G401 (cell line): ENCODE measurements at places on chromosomes 11 and 22.
A peak's percentile ranks its signal among the peaks of the same experiment; 100 is the strongest.

DNA sequence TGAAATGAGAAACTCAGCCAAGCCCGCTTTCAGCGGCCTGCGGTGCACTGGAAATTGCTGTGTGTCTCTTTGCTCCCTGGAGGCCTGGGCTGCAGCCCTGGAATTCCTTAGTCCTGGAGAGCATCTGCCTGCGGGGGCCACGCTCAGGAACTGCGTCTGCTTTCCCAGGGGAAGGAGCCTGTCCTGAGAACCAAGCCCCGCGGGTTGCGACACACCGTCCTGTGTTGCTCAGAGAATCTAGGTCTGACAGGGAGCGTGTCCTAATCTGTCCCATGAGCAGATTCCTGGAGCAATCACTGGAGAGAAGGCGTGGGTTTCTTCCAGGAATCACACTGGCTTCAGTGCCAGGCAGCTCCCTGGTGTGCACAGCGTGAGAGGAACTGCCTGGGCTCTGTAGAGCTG, 708.1 kb downstream of the BRD1 start:
- no peak for DNase-seq

DNA sequence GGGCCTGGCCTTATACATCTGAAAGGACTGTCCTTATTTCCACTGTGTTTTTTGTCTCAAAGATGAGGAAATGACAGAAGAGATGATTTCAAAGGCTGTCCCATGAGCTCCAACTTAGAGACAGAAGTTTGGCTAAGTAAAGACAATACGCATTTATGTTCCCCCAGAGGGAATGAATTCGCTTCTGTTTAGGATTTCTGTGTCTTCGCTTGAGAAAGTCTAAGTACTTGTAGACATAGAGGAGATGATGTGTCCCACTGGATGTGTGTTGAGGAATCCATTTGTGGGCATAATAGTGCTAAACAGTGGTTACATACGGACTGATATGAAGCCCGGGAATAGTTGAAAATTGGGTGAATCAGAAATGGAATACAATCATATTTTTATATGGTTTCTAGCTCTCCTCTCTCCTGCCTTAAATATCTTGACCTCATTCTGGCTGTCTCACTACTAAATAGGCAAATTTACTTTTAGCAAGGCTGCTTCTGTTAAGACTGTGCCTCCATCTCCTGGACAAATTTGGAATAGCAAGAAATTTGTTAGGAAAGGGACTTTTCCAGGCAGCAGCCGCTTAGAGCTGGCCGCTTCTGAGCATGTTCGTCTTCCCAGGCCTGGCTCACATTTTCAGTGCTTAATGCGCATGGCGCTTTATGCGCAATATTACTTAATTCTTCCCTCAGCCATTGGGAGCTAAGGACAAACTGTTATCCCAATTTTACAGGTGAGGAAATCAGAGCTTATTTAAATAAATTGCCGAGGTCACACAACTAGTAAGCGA, 1.9 kb upstream of the PEX26 start:
- DNase-seq = peak; percentile 96

- no peak for DNase-seq
Observed at GRCh38 chr22:33461698-33462434, 403.7 kb upstream of the SYN3 start.

GRCh38 chr11:15710580-15711275, 596.0 kb downstream of the INSC start:
- no peak for DNase-seq

GRCh38 chr22:37522482-37522881, 3.3 kb upstream of the CARD10 start:
- no peak for DNase-seq

- DNase-seq = no peak
Observed at GRCh38 chr11:67435727-67436458, 1.6 kb downstream of the PTPRCAP start.

DNA sequence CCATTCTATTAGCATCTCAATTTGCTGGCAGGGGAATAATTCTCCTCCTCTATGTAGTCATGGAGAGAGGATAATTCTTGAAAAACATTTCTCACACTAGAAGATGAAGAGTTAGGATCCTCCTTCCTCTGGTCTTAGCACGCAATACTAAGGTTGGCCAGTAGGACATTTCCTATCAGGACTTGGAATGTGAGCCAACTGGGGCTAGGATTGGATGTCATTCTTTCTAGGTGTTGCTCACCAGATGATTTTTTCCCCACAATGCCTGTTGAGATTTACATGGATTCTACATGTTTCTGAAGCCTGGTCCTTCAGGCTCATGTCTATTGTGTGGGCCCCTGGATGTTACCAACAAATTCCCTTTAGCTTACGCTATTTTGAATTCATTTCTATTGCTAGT, 28.0 kb downstream of the SLN start:
- no peak for DNase-seq

- no peak for DNase-seq
Observed at GRCh38 chr11:123429336-123429735, 733 bp upstream of the GRAMD1B start.

DNA sequence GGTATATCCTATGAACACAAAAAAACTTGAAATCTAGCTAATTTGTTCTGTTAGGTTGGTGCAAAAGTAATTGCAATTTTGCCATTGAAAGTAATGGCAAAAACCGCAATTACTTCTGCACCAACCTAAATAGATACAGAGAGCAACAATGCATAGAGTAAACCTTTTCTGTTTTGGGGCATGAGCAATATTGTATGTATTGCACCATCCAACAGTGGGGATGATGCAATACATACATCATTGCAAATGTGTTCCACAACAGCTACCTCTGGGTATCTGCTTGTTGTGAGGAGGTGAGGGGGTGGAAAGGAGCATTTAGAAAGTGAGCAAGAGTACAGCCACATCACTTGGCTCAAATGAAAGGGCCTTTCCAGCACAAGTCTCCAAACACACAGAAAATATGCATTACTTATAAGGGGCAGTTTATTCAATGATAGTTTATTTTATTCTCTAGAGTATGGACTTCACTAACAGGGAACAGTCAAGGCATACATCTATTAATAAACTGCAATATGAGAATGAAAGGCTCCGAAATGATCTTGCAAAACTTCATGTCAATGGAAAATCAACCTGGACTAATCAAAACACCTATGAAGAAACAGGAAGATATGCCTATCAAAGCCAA, 77.3 kb downstream of the DEUP1 start:
- DNase-seq = no peak

DNA sequence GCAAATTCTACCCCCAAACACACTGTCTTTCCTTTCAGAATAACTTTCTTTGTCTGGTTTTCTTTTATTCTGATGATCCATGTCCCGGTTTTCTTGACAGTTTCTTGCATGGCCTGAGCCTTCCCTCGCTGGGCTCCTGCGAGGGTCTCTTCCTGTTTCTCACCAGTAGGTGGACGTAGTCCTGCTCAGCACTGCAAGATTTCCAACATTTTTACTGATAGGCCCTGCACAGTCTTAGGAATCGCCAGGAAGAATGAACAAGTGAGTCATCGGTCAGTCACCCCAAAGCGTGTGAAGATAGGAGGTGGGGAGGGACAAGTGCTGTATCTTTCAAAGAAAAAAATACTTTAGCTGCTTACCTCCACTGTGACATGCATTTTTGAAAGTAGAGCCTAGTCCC, 16.9 kb upstream of the KIRREL3 start:
- no peak for DNase-seq

GRCh38 chr22:31091106-31091975, 10.2 kb downstream of the SMTN start:
- no peak for DNase-seq

- peak; percentile 26 for DNase-seq
Observed at GRCh38 chr11:49995565-49995964, 13.2 kb upstream of the OR4C12 start.

DNA sequence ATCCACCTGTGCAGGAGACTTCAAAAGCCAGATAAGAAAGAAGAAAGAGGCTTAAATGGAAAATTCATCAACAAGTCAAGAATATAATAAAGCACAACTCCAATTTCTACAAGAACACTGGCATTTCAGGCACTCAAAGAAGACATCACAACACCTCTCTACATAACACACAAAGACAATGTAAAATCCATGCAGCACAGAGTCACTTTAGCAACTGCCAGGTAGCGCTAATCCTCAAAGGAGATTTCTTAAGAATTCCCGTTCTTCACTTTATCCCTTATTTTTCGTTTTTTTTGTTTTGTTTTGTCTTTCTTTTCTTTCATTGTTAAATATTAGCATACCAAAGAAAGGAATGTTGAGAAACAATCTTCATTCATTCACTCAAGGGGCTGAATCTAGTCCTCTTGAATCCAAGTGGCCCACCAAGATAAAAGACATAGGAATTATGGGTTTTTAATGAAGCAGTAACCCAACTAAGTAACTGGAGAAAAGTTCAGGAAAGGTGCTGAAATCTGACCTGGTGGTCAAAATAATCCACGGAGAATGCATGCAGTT, 95.0 kb downstream of the CADM1 start:
- no peak for DNase-seq

- peak; percentile 18 for DNase-seq
Observed at GRCh38 chr11:94876222-94876621, 97.1 kb downstream of the CWC15 start.

- DNase-seq = peak; percentile 65
Observed at GRCh38 chr22:31139866-31140716, at the start of gene PLA2G3. TSS of gene PLA2G3 (minus strand) at chr22:31140508. CDS start at chr22:31140354, 154 bp downstream.

DNA sequence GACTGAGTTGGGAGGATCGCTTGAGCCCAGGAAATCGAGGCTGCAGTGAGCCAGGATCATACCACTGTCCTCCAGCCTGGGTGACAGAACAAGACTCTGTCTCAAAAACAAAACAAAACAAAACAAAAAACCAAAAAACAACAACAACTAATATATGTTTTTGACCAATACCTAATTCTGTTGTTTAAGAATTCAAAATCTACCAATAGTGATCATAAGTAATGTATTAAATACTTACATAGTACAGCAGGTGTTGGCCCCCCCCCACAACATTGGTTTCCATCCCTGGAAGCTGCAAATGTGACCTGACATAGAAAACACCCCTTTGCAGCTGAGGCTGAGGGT, 74.7 kb downstream of the KCNQ1 start:
- no peak for DNase-seq

DNA sequence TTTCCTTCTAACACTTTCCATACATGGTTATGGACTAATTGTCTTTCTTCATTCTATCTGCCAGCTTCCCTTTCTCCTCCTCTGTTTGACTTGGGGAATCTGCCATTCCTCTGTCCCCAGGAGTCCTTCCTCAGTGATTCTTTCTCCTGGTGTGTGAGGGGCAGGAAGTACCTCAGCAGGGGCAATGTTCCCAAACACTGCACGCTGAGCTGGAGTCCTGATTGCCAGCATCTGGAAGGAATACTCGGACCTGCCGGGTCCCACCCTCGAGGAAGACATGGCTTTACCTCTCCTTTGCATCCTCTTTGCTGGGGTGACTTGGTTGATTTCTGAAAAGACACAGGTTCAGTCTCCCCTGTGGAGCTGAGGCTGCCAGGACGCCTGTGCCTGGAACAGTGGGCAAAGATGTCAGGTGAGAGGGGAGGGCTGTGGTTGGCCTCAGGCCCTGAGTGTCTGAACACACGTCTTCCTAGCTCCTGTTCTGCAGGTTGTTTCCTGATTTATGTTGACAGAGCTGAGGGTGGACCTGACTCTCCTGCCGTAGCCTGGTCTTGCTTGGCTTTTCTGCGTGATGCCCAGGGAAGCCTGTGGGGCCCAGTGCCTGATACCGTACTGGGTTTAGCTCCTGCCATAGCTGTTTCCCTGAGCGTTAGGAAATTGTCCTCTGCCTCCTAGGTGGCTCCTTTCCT, 4.3 kb downstream of the COX8A start:
- DNase-seq = no peak

GRCh38 chr22:39212721-39213376, 31.9 kb downstream of the PDGFB start:
- DNase-seq = no peak

GRCh38 chr11:17649696-17650095, 69.7 kb upstream of the MYOD1 start:
- DNase-seq = no peak

- no peak for DNase-seq
Observed at GRCh38 chr11:116927163-116927974, 89.9 kb upstream of the APOA1 start.

DNA sequence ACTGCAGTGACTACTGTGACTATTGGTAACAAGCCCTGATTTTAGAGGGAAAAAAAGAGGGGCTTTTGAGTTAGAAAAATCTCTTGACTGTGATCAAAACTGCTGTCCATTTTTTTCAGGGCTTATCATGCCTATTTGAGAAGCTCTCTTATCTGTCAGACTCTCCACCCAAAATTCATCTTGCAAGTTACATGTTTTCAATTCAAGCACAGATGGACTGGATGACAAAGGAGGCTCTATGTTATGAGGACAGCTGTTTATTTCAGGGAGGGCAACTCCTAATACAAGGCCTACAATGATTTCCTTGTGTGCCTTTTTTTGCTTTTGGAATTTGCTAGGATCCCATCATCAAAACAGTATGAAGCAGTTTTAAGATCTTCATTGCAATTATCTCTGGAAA, 35.2 kb upstream of the USP47 start:
- DNase-seq = no peak

- DNase-seq = peak; percentile 32
Observed at GRCh38 chr11:116312570-116313391, 460.0 kb downstream of the BUD13 start.

DNA sequence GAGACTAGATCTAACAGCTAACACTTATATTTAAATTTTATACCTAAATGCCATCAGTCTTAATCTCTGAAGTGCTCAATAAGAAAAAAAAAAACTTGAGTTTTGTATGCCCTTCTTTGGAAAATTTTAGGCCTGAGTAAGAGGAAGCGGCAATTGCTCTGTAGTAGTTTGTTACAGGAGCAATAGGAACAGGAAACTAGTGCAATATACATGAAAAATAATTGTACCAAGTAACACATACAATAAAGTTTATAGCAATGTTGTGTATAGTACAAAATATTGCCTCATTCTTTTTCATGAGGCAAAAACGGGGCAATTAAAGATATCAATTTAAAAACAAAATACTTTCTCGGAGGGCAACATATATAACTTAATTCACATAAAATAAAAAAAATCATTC, 19.7 kb downstream of the OR5AK2 start:
- no peak for DNase-seq

GRCh38 chr11:123475469-123475868, 45.4 kb downstream of the GRAMD1B start:
- peak; percentile 76 for DNase-seq

- no peak for DNase-seq
Observed at GRCh38 chr22:44400763-44401060, 88.0 kb upstream of the SHISAL1 start.

DNA sequence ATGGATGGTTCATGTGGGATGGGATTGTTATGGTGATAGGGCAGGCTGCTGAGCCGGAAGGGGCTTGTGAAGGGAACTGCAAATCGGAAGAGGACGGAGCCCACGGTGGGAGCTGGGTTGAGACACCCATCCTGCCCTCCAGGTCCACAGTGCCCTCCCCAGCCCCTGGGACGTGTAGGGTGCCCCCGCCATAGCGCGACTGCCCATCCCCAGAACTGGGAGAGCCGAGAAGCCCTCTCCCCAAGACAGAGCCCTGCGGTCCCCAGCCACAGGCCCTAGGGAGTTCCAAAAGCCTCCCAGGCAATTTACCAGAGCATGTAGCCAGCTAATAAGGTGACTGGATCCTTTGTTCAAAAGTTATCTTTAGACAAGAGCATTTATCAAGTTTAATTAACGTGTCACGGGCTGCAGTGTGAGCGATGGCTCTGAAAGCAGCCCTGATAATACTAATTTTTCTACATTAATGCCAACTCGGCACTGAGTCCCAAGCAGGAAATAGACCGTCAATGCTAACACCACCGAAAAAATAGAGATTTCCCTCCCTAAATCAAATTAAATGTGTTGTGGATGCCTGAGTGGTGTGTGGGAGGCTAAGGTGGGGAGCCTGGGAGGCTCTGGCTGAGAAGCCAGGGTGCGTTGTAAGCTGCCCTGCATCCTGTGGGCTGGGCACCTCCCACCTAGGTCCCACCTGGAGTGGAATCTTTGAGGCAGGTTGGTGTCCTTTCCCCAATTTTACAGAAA, 76.8 kb upstream of the RTL6 start:
- no peak for DNase-seq

GRCh38 chr22:44909241-44909640, 100.6 kb downstream of the PHF21B start:
- DNase-seq = no peak
